CD4-positive, alpha-beta T cell treated with Interleukin-6 at 100 ng/mL for 8 hours (primary cell): ENCODE measurements at places on chromosomes 7 and 10.

GRCh38 chr10:9222917-9223316 lies 1168.4 kb downstream of the GATA3 start:
- DNase-seq: no peak

DNA sequence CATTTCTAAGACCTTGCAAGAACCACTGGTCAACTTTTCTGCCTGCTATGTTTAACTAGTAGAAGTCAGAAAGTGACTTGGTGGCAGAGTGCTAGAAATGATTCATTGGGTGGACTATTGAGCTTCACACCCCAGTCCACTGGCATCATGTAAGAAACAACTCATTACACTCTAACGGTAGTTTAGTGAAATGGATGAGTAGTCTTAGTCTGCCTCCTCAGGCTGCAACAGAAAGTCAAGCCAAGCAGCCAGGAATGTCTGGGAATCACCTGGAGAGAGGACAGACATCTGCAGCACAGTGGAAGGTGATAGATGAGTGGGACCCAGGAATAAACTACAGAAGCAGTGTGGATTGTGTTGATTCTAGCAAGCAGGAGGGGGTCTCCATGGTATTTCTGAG lies 125.4 kb downstream of the AUTS2 start:
- DNase-seq: no peak

DNA sequence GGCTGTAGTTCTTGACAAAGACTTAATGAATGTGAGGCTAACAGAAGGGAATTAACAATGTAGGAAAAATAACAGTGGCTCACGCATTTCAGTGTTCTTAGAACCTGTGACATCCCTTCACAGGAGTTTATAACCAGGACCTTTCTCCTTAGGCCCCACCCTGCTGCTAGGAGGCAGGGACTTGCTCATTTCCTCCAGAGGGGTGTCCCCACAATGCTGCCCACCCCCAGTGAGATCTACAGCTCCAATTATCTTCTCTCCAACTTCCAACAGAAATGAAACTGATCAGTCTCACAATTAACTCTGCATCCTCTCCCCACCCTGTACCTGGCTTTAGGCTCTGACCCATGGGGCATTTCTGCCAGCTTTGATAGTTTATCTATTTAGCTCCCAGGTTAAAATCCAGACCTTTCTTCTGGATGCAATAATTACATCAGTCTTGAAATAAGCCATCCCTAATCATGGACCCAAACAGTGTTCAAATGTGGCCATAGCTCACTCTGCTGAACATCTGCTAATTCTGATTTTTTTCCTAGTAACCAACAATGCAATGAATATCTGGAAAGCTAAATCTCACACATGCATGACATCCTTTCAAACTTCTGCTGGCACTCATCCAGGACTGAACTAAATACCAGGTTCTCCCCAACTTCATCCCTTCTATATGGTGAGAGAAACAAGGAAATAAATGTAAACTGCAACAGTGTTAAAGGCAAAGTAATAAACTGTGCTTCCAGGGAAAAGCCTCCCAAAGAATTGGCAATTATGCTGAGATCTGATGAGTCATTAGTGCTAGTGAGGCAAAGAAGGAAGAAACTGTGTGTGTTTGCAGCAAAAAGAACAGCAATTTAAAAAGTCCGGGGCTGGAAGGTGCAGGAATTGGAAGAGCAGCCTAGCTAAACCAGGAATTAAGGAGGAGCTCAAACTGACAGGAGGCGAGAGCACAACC lies 64.6 kb downstream of the HERPUD2 start:
- no peak for DNase-seq

- no peak for DNase-seq
Observed at GRCh38 chr10:97131666-97132065, 54.1 kb downstream of the SLIT1 start.

- no peak for DNase-seq
Observed at GRCh38 chr10:93215312-93215711, 141.6 kb downstream of the CYP26A1 start.

GRCh38 chr7:30618961-30619360 lies 24.3 kb downstream of the GARS1 start:
- no peak for DNase-seq

GRCh38 chr7:55624813-55625212 lies 52.5 kb upstream of the VOPP1 start:
- no peak for DNase-seq

- DNase-seq: no peak
Observed at GRCh38 chr10:34922138-34922537, 107.0 kb upstream of the PARD3 start.

- DNase-seq: no peak
Observed at GRCh38 chr10:118210276-118210675, 131.8 kb downstream of the FAM204A start.

- peak; percentile 65 for DNase-seq
Observed at GRCh38 chr10:96765406-96766240, 45.3 kb upstream of the PIK3AP1 start.

GRCh38 chr10:60222047-60222446 lies 167.6 kb downstream of the ANK3 start:
- DNase-seq: no peak

DNA sequence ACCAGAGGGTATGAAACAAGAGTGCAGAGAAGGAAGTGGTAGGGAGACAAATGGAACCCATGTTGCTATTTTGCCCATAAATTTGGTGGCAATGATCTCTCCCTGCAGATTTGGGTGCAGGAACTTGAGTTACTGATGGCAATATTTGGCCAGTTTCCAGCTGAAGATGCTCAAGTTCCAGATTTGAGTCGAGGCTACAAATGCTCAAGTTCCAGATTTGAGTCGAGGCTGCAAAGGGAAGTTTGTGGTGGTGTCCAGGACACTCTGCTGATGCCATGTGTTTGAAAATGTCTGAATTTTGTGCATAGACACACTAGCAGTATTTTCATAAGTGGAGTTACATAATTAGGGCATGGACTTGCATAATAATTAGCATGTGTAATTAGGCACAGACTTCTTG lies 40.8 kb downstream of the TBXAS1 start:
- no peak for DNase-seq

DNA sequence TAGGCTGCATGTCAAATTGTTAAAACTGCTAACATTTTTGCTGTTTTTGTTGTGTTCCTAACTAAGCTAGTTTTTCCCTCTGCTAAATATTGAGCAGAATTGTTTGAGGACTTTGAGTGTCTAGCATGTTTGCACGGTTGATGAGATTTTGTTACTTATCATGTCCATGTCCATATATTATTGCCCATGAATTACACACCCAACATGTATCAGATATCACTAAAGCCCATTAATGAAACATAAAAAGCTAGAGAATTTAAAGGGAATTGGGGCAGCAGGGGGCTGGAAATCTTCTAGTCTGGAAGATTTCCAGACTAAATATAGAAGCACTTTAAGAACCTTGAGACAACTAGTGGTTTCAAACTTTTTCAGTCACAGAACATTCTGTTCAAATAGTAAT lies 197.7 kb downstream of the SNX10 start:
- no peak for DNase-seq

- DNase-seq: no peak
Observed at GRCh38 chr10:92274071-92274470, 16.8 kb downstream of the CPEB3 start.

DNA sequence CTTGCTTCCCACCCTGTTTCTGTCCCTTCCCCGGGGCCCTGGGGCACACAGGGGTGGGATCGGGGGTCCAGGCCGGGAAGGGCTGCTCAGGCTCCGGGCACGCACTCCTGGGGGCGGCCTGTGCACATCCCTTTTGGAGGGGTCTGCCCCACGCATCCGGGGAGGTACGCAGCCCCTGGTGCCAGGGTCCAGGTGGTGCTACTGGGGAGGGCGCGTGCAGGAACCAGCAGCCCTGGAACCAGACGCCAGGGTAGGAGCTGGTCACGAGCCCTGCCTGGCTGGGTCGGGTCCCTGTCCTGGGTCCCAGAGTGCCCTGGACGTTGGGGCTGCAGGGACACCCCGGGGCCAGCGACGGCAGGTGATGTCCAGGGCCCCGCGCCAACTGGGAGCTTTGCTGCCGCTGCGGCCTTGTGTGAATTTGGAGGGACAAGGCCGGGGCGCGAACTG lies 53.4 kb downstream of the GLRX3 start:
- no peak for DNase-seq

DNA sequence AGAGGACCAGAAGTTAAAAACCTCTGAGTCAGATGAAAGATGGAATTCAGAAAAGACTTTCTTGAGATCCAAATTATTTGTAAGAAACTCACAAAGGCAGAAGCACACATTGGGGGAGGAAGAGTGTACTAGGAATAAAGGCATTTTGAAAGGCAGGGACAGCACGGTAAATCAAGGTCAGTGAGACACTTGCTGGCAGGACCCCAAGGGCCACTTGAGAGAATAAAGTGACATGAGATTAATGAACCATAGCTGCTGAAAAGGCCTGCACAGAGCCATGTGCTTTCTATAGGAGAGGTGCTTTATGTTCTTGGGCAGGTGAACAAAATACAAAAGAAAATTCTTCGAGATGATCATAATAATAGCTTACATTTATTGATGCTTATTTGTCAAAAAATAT lies 929.9 kb upstream of the MBL2 start:
- no peak for DNase-seq

DNA sequence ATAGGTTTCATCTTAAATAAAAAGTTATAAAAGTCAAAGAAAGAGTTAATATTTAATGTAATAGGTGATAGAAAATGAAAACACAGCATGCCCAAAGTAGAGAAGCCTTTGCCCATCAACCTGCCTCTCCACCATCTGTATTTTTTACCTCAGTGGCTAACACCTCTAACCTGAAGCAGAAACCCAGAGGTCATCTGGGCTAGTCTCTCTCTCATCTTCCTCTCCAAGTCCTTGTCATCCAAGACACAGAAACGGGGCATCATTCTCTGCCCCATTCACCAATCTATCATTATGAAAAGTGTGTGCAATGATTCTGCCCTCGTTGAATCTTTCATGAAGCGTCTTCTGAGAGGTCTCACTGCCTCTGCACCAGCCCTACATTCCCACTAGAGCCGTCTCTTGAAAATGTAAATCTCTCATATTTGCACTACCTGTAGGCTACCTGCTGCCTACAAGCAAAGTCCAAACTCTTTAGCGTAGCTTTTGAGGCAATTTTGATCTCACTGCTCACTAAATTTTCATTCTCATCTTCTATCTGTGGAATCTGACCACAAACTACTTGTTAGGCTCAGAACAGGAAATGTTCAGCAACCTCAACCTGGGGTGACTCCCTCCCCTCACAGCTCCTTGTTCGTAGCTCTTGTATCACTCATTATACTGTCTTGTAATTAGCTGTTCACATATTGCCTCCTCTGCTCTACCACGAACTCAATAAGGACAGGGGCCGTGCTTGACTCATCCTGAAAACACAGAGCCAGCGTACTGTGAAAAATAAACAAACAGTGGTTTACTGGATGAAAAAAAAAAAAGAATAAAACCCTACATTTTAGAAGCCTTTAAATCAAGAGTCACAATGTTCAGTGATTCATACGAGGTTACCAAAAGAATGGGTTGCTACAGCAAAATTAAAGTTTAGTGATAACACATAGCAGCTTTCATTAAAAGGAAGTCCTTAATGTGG lies 83.1 kb downstream of the CTNNA3 start:
- DNase-seq: peak; percentile 73

DNA sequence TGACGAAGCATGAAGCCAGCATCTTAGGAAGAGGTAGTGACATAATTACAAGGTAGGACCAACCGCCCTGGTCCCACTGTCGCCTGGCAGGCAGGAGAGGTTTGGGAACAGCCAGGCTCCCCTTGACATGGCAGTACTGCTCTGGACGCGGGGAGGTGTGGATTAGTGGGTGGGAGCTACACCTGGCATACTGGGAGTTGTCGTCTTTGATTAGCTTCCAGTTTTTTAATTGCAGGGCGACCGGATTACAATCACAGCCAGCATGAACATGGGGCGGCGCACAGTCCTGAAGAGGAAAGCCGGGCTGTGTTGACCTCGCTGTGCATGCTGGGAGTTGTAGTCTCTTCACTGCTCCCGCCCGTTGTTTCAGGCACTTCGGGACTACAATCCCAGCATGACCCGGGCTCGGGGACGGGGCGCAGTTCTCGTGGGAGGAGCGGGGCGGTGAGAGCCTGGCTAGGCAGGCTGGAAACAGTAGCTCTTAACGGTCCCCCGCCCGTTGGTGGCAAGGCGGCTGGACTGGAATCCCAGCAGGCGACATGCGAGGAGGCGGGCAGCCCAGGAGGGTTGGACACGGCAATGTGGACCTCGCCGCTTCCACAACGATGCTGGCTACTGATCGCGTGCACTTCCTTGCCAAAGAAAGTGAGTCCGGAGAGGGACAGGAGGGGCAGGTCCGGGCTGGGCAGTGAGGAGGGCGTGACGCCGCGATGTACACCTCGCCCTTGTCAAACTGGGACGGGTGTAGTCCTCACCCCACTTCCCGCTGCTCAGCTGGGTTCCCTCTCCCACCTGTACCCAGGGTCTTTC lies 98.0 kb upstream of the ZNF722 start:
- DNase-seq: peak; percentile 95

DNA sequence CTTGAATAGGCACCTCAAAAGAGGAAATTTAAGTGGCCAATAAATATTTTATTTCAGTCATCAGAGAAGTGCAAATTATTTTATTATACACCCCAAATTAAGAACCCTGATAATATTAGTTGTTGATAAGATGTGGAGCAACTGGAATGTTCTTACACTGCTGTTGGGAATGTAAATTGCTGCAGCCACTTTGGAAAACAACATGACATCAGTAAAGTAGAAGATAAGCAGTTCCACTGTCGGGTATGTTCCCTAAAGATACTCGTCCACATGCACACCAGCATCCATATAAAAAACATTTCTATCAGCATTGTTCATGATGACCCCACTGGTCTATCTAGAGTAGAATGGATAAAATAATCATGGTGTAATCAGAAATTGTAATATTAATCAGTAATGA lies 46.5 kb downstream of the VCL start:
- no peak for DNase-seq

- no peak for DNase-seq
Observed at GRCh38 chr10:3420527-3421469, 248.2 kb upstream of the PITRM1 start.

GRCh38 chr7:81682873-81683272 lies 87.0 kb downstream of the HGF start:
- DNase-seq: no peak

- DNase-seq: no peak
Observed at GRCh38 chr10:128739930-128740329, 613.7 kb upstream of the MKI67 start.

DNA sequence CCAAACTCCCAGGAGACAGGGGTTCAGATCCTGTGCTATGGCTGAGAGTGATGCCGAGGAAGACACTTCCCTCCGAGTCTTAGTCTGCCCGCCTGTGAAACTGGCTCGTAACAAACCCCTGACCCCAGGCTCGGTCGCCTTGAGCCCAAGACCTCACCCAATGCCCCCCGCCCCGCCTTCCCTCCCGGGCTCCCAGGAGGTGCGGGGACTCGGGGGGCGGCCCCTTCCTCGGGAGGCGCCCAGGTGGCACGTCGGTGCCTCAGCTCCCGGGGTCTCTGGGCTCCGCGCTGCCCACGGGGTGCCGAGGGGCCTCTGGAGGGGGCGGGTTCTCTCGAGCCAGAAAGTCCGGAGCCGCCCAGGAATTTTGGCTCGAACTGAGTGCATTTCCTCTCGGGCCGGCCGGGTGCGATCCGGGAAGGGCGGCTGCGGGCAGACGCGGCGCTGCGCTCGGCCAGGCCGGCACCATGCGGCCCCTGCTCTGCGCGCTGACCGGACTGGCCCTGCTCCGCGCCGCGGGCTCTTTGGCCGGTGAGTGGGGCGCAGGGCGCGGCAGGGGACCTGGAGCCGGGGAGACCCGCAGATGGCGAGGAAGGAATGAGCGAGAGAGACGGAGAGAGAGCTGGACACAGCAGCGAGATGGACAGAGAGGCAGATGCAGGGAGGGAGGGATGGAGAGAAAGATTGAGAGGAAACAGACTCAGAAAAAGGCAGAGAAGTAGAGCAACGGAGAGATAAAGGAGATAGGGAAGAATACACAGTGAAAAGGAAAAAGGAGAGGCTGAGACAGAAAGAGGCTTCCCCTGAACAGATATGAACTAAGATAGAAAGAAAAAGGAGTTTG lies at the start of gene PLAC9:
TSS of gene PLAC9 (plus strand) at position 432 of the 841 bp plus-strand sequence. CDS start at position 465, 33 bp downstream.
- no peak for DNase-seq
